ENCODE measurements at places on chromosomes 5 and 9. TPM values are rescaled to one million over a fixed set of nuclear protein-coding genes. Genes with fewer than 3 reads are reported as not detected.

GRCh38 chr5:52334367-52334766 is 453.3 kb upstream of the ITGA1 start:
- DNase-seq: no peak

DNA sequence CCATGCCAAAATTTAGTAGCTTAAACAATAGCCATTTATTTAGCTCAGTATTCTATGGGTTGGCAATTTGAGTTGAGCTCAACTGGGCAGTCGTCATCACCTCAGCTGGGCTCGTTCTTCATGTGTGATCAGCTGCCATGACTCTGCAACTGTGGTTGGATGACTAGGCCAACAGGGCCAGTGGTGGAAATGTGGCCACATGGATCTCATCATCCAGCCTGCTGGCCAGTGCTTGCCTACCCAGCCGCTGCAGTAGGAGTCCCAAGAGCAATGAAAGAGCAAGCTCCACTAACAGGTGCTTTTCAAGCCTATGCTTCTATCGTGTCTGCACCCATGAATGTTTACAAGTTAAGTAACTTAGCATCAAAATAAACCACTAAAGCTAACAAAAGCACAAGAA is 158.0 kb downstream of the ATPSCKMT start:
- no peak for DNase-seq

- no peak for DNase-seq
Observed at GRCh38 chr9:76542360-76542759, 83.4 kb downstream of the GCNT1 start.

DNA sequence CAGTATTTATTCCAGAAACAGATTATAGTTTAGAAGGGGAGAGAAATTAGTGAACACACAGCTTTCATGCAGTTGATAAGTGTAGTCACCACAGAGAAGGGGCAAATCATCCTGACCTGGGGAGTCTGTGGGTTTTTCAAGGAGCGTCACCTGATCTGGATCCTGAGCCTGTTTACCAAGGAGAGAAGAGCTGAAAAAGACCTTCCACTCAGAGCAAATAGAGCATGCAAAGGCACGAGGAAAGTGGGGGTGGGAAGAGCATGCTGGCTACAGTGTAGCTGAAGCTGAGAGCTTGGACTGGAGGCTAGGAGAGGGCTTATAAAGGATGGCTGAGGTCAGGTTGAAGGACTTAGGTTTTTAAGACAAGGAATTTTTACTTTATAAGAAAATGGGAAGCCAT is 30.4 kb downstream of the ACO1 start:
- DNase-seq: no peak

DNA sequence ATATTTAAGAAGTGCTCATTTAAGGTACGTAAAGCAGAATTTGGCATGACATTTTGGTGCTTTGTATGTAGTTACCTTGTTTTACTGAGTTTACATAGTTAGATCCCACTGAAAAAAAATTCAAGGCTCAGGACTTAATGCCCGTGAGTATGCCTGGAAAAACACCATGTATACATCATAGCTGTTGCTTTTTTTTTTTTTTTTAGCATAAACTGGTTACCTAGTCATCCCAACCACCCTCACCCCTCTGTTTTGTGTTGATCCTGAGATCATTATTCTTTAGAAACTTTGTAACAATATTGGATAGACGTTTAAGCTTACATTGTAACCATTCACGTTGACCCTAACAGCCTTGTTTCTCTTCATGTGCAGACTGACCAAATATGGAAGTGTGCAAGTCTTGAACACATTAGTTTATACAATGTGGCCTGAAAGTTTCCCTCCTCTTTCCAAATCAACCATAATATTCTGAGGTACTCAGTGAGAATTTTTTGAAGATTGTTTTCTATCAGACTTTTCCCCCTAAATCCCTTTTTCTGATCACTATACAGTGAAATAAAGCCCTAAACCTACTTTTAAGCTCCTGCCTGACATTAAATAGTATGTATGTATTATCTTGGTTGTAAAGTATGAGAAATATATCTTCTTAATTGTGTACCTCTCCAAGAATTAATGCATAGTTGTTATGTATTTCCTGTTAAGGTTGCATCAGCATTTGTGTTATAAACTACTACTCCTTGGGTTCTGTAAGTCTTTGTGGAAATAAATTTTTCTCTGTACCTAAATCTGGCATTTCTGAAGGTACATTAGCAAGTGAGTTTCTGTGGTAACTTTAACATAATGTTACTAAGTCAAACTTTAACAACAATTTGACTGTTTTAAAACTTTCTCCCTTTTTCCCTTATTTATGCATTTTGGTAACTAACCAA is 4.4 kb downstream of the RABGAP1 start:
- no peak for DNase-seq

GRCh38 chr5:113029614-113030013 is 53.0 kb downstream of the DCP2 start:
- DNase-seq: no peak

- DNase-seq: no peak
Observed at GRCh38 chr9:42388146-42388690, 204.8 kb downstream of the SPATA31A6 start.

- DNase-seq: no peak
Observed at GRCh38 chr9:116477584-116478141, 209.4 kb upstream of the TRIM32 start.

GRCh38 chr9:138112791-138113600 is 235.4 kb downstream of the CACNA1B start:
- no peak for DNase-seq

DNA sequence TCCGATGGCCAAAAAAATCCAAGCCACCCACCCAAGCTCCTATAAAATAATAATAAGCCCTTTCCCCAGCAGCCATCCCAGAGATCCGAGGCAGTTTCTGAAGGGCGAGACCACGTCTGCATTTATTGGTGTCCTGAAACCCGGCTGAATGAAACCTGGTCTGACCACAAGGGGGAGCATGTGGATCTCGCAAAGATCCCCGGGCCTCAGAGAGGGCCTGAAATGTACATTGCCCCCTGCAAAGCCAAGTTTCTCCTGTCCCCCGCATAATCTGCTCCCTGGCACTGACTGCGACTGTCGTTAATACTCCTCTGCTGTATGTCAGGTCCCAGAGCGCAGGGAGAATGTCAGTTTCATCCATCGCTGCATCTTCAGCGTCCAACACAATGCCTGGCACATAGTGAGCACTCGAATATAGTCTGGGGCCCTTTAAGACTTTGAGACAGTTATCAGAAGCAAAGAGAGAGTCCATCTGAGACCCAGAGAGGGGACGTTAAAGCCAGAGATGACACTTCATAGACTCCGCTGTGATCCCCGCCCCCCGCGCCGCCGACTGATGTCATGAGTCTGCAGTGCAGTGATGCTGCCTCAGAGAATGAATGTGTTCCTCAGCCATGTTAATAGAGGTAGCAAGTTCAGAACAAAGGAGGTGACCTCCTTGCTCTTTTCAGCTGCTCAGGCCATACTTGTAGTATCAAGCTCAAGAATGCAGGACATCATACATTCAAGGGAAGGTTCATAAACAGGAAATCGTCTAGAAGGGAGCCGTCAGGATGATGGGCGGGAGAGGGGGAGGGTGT is 74.5 kb upstream of the BARHL1 start:
- DNase-seq: peak; percentile 72

DNA sequence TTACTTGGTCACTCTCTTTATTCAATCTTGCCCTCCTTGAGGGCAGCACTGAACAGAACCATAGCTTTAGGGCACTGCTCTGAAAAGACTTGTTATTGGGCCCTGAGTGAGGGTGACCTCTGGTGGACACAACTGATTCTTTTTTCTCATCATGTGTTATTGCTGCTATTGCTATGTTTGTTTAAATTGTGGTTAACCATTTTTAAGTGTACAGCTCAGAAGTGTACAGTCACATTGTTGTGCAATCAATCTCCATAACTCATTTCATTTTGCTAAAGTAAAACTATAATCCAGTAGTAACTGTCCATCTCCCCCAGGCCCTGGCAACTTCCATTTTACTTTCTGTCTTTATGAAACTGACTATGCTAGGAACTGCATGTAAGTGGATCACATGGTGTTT is 351.1 kb upstream of the RIOK2 start:
- no peak for DNase-seq

DNA sequence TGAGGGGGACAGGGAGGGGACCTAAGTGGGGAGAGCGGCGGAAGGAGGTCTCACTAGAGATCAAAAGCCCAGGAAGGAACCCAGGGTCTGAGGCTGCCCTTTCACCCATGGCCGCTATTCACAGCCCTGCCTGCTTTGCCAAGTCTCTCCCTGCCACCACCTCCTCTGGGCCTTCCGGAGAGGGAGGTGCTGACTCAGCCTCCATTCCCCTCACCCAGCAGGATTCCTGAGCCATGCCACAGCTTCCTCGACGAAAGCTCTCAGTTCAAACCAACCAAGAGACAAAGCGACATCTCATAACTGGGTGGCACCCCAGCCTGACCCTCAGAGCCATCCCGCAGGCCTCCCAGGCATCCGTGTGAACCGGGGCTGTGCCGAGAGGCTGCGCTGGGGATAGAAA is 36.7 kb downstream of the PAX5 start:
- DNase-seq: no peak

The FCN2 gene
- total RNA-seq: not detected

The PCDHGB1 gene
- 3.3 TPM for total RNA-seq

The PCDHAC2 gene
- total RNA-seq: 2.2 TPM

Measured in sigmoid colon (tissue), 7 donors.